ENCODE measurements at places on chromosomes 12 and 14. TPM values are rescaled to one million over a fixed set of nuclear protein-coding genes. Genes with fewer than 3 reads are reported as not detected.
A peak's percentile ranks its signal among the peaks of the same experiment; 100 is the strongest.

Gene VEZT
- 90.2 TPM for total RNA-seq

Gene AQP2
- total RNA-seq, result not detected

Gene NDRG2
- total RNA-seq, result 0.36 TPM

Gene PPP4R3A
- total RNA-seq, result 46.4 TPM

Gene LPAR5
- total RNA-seq, result not detected

DNA sequence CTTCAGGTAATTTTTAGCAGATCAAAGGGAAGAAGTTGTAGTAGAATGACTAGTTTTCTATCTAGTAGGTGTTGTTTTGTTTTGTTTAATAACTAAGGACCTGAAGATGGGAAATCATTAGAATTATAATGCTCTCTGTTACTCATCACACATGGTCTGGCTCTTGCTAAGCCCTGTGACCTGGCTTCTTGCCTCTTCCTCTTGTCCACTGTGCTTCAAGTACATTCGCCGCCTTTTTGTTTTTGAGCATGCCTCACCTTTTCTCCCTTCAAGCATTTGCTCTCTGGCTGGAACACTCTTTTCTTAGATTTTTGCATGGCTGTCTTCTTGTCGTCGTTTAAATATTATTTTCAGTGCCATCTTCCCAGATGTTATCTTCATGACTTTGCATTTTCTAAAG, 47.7 kb downstream of the DAAM1 start:
- no peaks in the 10 kb centered on the region for H3K4me1 ChIP-seq
- no peak overlapping the region for H3K4me3 ChIP-seq
- H3K36me3 ChIP-seq, result no peaks in the 10 kb centered on the region
- H3K27me3 ChIP-seq, result no peaks in the 10 kb centered on the region
- no peak for DNase-seq

DNA sequence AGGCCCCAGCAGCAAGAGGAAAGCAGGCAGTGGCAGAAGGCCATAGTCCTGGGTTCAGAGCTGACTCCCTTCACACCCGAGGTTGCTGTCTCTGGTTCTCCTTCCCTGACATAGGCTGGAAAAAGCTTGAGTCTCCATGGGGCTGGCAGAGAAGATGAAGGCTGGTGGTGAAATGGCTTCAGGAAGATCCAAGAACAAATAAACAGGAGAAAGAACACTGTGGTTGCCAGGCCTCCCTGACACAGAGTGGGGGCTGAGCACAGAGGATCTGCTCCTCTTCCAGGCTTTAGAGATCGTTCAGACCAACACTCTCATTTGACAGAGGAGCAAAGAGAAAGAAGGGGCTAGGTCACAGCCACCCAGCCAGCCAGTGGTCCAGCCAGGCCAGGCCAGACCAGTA, 14.3 kb downstream of the HDAC7 start:
- H3K4me1 ChIP-seq, result peaks cover 57% of the 10 kb centered on the region
- DNase-seq, result peak; percentile 51
- H3K4me3 ChIP-seq, result no peak overlapping the region
- peaks cover 18% of the 10 kb centered on the region for H3K36me3 ChIP-seq
- no peaks in the 10 kb centered on the region for H3K27me3 ChIP-seq

GRCh38 chr14:103328941-103329340, 5.1 kb upstream of the EIF5 start:
- peaks cover 10% of the 10 kb centered on the region for H3K27me3 ChIP-seq
- H3K4me1 ChIP-seq, result peaks cover 3% of the 10 kb centered on the region
- DNase-seq, result no peak
- no peak overlapping the region for H3K27ac ChIP-seq

GRCh38 chr12:124129132-124129531, 156.1 kb downstream of the ZNF664 start:
- H3K36me3 ChIP-seq, result no peaks in the 10 kb centered on the region
- no peak for DNase-seq
- no peak overlapping the region for H3K4me3 ChIP-seq
- no peak overlapping the region for H3K27ac ChIP-seq
- no peaks in the 10 kb centered on the region for H3K4me1 ChIP-seq

- no peak for DNase-seq
- no peak overlapping the region for H3K27ac ChIP-seq
- no peak overlapping the region for H3K4me3 ChIP-seq
- no peaks in the 10 kb centered on the region for H3K4me1 ChIP-seq
- H3K27me3 ChIP-seq, result peaks cover 11% of the 10 kb centered on the region
Measured at GRCh38 chr14:91349481-91350074, 68.0 kb downstream of the CCDC88C start.

DNA sequence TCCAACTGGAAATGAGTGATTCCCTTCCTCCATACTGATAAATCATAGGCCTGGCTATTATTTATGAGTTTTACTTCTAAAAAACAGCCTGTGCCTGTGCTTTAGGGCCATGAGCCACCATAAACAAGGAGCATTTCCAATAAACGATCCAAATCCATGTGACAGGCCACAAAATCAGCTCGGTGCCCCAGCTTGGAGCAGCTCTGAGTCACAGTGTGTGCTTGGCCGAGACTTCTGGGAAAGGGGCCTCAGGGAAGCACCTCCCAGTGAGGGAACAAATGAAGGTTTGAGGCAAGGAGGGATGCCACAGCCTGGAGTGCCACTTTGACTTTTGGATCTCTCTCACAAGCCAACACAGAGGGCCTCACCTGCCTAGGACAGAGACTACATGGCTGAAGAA, 190.4 kb downstream of the NTF3 start:
- no peak overlapping the region for H3K4me3 ChIP-seq
- DNase-seq, result no peak
- H3K4me1 ChIP-seq, result no peaks in the 10 kb centered on the region
- H3K27ac ChIP-seq, result no peak overlapping the region
- H3K36me3 ChIP-seq, result no peaks in the 10 kb centered on the region

- no peaks in the 10 kb centered on the region for H3K27me3 ChIP-seq
- H3K27ac ChIP-seq, result peak overlapping the region; percentile 71
- H3K4me3 ChIP-seq, result no peak overlapping the region
- DNase-seq, result peak; percentile 68
- H3K4me1 ChIP-seq, result peaks cover 15% of the 10 kb centered on the region
- no peaks in the 10 kb centered on the region for H3K36me3 ChIP-seq
Measured at GRCh38 chr12:93622485-93622884, 50.0 kb downstream of the SOCS2 start.

DNA sequence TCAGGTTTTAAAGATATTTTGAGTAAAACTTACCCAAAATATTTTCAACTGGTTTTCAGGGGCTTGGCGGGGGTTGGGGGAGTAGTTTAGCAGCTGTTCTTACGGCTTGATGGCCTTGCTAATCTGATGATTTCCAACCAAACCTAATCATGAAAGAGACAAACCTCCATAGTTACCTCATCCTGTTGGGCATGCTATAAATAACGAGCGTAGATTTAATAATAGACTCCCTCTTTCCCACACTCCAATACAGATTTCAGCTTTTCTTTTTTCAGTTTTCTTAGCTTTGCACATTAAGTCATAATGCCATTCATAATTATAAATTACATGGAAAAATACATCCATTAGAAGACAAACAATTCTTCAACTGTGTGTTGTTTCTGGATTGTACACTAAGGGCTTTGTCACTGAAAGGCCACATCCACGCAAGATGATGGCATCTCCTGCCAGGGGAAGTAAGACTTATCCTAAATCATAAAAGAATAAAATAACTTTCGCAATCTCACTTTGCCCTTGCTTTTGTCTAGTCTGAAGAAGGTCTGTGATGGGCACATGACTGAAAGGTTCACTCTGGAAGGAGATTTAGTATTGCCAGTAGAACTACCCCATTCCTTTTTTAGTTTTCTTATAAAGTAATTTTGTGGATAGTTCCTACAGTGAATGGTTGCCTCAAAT, 23.2 kb downstream of the ITPR2 start:
- DNase-seq, result no peak
- H3K27me3 ChIP-seq, result no peaks in the 10 kb centered on the region
- no peaks in the 10 kb centered on the region for H3K36me3 ChIP-seq
- H3K4me1 ChIP-seq, result peaks cover 2% of the 10 kb centered on the region
- no peak overlapping the region for H3K4me3 ChIP-seq
- no peak overlapping the region for H3K27ac ChIP-seq

- peaks cover 19% of the 10 kb centered on the region for H3K4me1 ChIP-seq
- H3K27ac ChIP-seq, result 0 out of 2 replicates have a peak overlapping the region, but pooled peaks have one; percentile 14
- H3K36me3 ChIP-seq, result no peaks in the 10 kb centered on the region
- no peaks in the 10 kb centered on the region for H3K27me3 ChIP-seq
- no peak overlapping the region for H3K4me3 ChIP-seq
Measured at GRCh38 chr12:124551268-124552144, 15.9 kb downstream of the NCOR2 start.

- no peak overlapping the region for H3K4me3 ChIP-seq
- no peaks in the 10 kb centered on the region for H3K27me3 ChIP-seq
- H3K27ac ChIP-seq, result no peak overlapping the region
- 0 out of 2 replicates have a peak, but pooled peaks cover 2% of the 10 kb centered on the region for H3K4me1 ChIP-seq
- no peak for DNase-seq
Measured at GRCh38 chr12:79393842-79394241, 296.9 kb downstream of the PAWR start.

DNA sequence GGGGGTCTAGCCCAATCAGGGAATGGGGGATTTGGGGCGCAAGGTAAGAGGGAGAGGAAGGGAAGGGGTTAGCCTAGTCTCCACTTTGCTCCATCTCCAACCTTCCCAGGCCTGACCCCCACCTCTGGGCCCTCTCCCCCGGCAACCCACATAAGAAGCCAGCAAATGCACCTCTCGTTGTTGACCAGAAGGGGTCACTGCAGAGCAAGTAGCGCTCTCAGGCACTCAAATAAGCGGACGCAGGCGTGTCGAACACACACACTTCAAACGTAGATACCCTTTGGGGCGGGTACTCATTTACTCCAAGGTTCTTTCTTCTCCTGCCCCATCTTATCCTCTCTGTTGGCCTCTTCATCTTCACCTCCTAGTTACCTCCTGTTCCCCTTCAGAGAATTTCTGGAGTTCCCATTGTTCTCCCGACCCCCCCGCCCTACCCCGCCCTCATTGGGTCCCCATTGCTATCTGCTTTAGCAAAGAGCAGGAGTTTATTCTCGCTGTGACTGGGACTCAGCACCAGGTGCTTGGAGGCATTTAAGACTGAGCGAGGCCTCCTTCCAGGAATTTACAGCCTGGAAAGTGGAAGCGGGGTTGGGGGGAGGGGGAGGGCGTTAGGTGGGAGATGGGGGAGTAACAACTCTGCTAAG, 1.5 kb upstream of the SRRM4 start:
- no peak overlapping the region for H3K4me3 ChIP-seq
- no peak overlapping the region for H3K27ac ChIP-seq
- no peaks in the 10 kb centered on the region for H3K4me1 ChIP-seq
- DNase-seq, result peak; percentile 24

DNA sequence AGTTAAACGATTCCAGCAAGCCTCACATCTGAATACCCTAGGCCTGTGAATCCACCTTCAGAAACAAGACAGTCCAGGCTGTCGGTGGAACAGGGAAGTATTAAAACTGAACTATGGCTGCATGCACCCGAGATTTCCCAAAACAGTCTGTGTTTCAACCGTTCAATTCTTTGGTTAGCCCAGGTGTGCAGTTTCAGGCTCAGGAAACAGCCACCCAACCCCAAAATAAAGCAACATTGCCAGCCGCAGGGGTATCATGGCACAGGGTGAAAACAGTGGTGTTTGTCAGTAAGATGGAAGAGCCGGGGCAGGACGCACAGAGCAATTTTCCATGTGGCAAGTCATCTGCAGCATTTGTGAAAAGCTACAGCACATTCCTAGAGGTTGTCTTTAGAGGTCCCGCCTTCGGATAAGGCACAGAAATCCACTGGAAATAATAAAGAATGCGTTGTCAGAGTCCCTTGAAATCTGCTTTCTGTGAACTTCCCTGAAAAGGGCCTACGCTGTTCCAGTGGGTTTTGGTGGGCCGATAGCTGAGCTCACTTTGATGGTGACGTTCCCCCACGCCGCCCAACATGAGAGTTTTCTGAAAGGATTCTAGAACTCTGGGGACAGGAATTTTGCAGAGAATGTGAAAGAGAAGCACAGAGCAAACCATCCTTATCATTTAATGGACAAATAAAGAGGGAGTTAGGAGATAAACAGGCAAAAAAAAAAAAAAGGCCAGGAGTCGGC, 84.9 kb downstream of the BCL11B start:
- no peak for DNase-seq
- no peaks in the 10 kb centered on the region for H3K27me3 ChIP-seq
- H3K36me3 ChIP-seq, result no peaks in the 10 kb centered on the region
- H3K27ac ChIP-seq, result no peak overlapping the region

GRCh38 chr14:104800015-104800770, 708 bp upstream of the ZBTB42 start:
- H3K27ac ChIP-seq, result peak overlapping the region; percentile 23
- H3K4me3 ChIP-seq, result peak overlapping the region; percentile 61
- peak; percentile 67 for DNase-seq
- H3K27me3 ChIP-seq, result no peaks in the 10 kb centered on the region
- no peaks in the 10 kb centered on the region for H3K36me3 ChIP-seq

DNA sequence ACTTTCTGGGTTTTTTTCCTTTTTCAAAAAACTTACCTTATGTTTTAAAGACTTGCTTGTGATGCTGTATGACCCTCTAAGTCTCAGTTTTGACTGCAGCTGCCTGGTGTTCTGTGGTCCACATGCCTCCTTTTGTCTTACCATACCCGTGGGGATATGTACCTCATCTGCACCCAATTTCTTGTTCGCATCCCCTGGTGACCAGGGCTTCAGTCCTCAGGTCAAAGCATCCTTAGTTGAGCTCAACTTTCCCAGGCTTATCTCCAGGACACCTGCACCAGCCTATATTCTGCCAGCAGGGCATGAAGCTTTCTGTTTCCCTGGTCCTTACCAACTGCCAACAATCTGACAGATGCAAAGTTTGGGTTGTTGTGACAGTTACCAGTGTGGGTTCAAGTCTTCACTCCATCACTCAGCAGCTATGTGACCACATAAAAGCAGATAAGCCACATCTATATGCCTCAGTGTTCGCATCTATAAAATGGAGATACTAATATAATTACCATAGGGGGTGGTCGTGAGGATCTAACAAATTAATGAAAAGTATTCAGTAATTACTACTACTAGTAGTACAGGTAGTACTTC, 94.0 kb downstream of the NTF3 start:
- H3K27me3 ChIP-seq, result no peaks in the 10 kb centered on the region
- no peaks in the 10 kb centered on the region for H3K36me3 ChIP-seq
- H3K4me3 ChIP-seq, result no peak overlapping the region
- no peak overlapping the region for H3K27ac ChIP-seq
- no peak for DNase-seq
- no peaks in the 10 kb centered on the region for H3K4me1 ChIP-seq

GRCh38 chr14:51852541-51852940, 7.9 kb upstream of the GNG2 start:
- H3K36me3 ChIP-seq, result no peaks in the 10 kb centered on the region
- H3K4me3 ChIP-seq, result no peak overlapping the region
- peak; percentile 61 for DNase-seq
- H3K27me3 ChIP-seq, result no peaks in the 10 kb centered on the region
- H3K4me1 ChIP-seq, result peaks cover 14% of the 10 kb centered on the region

All from IMR-90 (cell line).